Activated CD4-positive, alpha-beta T cell treated with anti-CD3 and anti-CD28 coated beads for 24 hours (primary cell): ENCODE measurements at places on chromosomes 2 and 18.

GRCh38 chr2:67399144-67399543 lies 2.0 kb downstream of the ETAA1 start:
- DNase-seq, result no peak

- no peak for DNase-seq
Observed at GRCh38 chr2:18074476-18074875, 196.0 kb downstream of the KCNS3 start.

- no peak for DNase-seq
Observed at GRCh38 chr18:75023473-75023872, 185.5 kb downstream of the PTGR3 start.

DNA sequence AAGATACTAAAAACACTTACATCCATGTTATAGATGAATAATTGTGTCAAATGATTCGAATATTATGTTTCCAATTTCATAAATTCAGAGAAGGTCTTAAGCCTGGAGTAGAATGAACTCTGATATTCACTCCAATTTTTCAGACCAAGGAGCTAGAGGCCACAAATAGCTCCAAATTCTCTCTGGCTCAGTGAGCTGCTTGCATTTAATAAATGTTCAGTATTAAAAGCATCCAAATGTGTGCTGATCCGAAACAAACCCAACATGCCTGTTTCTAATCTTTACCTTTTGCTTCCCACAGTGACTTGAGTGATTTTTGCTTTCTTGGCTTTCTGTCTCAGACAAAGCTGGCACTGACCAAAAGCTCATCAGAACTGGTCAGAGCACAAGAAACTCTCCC lies 291.4 kb downstream of the CCDC85A start:
- DNase-seq, result no peak

GRCh38 chr2:128160616-128161275 lies 69.7 kb downstream of the UGGT1 start:
- no peak for DNase-seq

GRCh38 chr2:69741229-69741574 lies 732 bp upstream of the ANXA4 start:
- DNase-seq, result peak; percentile 5

GRCh38 chr2:150978053-150978452 lies 283.6 kb downstream of the RBM43 start:
- no peak for DNase-seq

GRCh38 chr18:36590621-36591580 lies 237.9 kb downstream of the TPGS2 start:
- DNase-seq, result no peak

- DNase-seq, result peak; percentile 4
Observed at GRCh38 chr2:151238527-151239487, 22.9 kb downstream of the RBM43 start.

DNA sequence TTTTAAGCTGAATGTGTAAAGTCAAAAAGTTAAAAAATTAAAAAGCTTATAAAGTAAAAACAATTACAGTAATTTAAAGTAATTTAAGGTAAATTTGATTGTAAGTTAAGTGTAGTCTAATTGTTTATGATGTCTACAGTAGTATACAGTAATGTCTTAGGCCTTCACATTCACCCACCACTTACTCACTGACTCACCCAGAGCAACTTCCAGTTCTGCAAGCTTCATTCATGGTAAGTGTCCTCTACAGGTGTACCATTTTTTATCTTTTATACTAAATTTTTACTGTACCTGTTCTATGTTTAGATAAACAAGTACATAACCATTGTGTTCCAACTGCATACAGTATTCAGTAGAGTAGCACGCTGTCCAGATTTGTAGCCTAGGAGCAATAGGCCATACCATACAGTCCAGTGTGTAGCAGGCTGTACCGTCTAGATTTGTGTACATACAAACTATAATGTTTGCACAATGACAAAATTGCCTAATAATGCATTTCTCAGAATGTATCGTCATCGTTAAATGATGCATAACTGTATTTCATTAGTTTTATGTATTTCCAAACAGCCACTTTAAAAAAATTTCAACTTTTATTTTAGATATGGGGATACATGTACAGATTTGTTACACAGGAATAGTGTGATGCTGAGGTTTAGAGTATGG lies 319.3 kb downstream of the DYSF start:
- no peak for DNase-seq

GRCh38 chr18:8548186-8548585 lies 61.1 kb upstream of the RAB12 start:
- no peak for DNase-seq

GRCh38 chr18:48124857-48125626 lies 194.6 kb upstream of the SMAD2 start:
- DNase-seq, result no peak

DNA sequence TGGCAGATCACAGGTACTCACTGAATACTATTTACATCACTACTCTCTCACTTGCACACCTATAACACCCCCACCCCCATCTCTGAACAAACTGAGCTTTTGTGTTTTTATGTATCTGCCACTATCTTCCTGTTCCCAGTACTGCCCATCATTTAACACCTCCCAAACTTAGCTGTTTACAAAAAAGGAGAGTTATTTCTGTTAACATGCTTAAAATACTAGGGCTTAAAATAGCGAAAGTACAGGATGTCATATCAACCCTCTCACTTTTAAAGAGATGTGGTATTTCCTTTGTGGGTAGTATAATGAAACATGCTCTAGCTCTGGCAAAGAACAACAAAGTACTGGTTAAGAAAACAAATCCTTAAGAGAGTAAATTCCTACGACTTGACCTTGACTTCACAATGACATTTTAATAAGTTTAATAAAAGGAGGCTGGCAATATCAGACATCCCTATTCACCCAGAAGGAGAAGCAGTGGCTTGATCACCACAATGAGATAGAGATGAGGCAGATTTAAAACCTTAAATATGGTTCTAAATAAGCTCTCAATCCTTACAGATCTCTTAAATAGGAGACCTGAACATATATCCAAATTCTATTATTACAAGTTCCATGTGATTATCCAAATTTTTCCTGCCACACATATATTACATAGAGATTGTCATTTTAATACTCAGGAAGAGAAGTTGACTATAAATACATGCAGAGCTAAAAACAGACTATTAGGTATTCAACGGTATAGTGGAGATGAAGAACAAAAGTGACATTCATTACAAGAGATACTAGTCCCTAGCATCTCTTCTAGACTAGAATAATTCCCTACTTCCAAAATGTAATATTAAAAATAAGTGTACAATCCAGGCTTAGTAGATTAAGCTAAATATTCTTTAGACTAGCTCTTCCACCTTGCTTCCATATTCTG lies 36.9 kb downstream of the TRAK2 start:
- DNase-seq, result no peak

- no peak for DNase-seq
Observed at GRCh38 chr2:21317131-21317530, 193.4 kb downstream of the TDRD15 start.

GRCh38 chr2:128922154-128922553 lies 603.5 kb upstream of the HS6ST1 start:
- DNase-seq, result no peak

GRCh38 chr2:100264121-100264520 lies 58.2 kb downstream of the LONRF2 start:
- no peak for DNase-seq

DNA sequence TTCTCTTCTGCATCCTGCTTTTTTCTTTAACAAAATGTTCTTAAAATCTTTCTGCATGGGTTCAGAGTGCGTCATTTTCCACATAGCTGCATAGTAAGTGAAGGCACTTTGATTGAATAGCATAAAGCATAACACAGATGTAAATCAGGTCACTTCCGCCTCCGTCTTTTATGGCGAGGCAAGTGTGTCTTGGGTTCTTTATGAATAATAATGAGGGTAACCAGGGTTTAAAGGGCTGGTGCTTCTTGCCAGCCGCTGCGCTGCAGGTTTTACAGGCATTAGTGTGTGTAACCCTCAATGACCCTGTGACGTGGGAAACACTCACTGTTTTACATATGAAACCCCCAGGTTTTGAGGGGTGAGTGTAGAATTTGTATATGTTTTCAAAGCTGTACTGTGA lies 164.2 kb downstream of the MYT1L start:
- no peak for DNase-seq

- no peak for DNase-seq
Observed at GRCh38 chr2:14583802-14584201, 48.7 kb upstream of the LRATD1 start.

GRCh38 chr2:8586457-8587051 lies 95.3 kb upstream of the ID2 start:
- DNase-seq, result no peak

GRCh38 chr2:237408335-237409000 lies 5.5 kb downstream of the COL6A3 start:
- no peak for DNase-seq

- DNase-seq, result no peak
Observed at GRCh38 chr2:188897096-188897495, 77.1 kb upstream of the COL3A1 start.

- DNase-seq, result no peak
Observed at GRCh38 chr18:21513292-21513691, 87.2 kb downstream of the ESCO1 start.

- no peak for DNase-seq
Observed at GRCh38 chr18:46335534-46336101, 231.4 kb downstream of the HAUS1 start.

DNA sequence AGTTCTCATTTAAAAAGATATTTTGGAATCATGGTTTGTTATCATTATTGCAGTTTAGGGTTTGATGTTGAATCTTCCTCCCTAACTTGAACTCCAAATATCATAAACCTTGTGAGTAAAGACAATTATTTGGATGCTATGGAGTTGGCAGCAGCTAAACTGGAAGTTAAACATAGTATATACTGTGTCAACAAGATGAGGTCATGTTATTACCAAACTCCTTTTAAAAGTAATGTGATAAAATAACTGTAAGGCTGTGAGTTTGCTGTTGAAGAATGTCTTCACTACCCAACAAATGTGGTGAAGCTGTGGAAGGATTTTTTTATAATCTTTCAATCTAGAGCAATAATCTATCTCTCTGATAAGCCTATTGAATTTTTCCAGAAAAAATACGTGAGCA lies 16.0 kb downstream of the DNAH6 start:
- DNase-seq, result no peak

DNA sequence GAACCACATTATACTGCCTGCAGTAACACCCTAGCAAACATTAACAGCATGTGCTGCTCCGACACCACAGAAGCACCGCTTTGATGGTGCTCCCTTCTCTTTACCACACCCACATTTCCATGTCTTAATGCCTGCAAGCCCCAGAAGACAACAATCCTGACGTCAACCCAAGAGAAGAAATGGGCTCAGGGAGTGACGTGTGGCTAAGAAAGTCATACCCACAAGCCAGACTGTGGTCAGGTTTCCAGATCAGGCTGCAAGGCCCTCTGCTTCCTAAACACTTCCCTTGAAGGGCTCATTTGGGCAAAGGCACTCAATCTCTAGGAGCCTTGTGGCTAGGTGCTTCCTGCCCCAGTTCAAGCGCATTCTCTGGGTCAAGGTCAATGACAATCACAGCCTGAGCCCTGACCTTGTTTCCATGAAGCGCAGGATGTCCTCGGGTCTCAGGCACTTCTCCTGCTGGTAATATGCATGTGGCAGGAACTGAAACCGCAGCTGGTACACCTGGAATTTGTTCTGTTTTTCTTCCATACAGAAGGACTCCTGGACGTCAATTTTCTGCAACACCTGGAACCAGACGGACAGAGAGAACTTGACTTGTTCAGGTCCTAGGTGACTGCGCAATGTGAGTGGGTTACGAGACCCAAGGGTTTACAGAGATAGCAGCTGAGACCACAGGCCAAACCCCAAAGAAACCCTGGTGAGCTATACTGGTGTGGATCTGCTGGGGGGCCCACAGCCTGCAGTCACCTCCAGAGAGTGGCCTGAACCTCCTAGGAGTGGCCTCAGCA lies 67.2 kb downstream of the POLR1A start:
- DNase-seq, result no peak
